ENCODE measurements at places on chromosomes 16 and 17.
A peak's percentile ranks its signal among the peaks of the same experiment; 100 is the strongest.

DNA sequence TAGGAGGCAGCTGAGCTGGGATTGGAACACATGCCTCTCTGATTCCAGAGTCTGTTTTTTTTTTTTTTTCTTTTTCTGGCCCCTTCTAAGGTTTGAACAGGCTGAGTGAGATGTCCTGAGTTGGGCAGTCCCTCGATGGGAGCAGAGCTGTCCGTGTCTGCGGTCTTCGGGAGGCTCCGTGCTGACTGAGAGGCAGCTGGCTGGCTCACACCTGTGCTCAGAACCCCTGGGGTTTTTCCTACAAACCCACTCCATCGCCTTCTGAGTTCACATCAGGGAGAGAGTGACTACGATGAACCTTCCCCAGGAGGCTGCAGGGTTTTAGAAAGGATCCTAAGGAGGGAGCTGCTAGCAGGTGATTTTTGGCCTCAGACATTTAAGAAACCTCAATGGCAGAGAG lies 92.5 kb downstream of the IRF8 start:
- no peak for ATAC-seq

GRCh38 chr16:87993901-87994300 lies 42.7 kb downstream of the BANP start:
- no peak for ATAC-seq

DNA sequence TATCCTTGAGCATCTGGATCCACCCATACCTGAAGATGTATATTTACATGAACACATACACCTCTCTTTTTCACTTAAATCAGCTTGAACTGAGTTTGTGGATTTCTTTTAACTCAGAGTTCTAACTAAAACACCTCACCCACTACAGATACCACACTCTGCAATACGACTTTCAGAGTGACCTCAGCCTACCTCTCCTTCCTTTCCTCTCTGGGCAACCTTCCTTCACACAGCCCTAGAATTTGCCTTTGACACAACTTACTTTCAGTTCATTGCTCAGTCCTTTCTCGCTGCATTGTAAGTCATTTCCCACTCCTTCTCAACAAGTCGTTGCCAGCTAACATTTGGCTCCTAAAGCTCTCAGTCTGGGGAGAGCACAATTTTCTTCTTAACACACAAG lies 151.9 kb upstream of the IRX3 start:
- no peak for ATAC-seq

- no peak for ATAC-seq
Measured at GRCh38 chr17:63082273-63082861, 116.3 kb downstream of the TANC2 start.

- no peak for ATAC-seq
Measured at GRCh38 chr17:2799653-2800052, 3.4 kb downstream of the RAP1GAP2 start.

GRCh38 chr16:85777583-85778310 lies 21.6 kb downstream of the EMC8 start:
- no peak for ATAC-seq

DNA sequence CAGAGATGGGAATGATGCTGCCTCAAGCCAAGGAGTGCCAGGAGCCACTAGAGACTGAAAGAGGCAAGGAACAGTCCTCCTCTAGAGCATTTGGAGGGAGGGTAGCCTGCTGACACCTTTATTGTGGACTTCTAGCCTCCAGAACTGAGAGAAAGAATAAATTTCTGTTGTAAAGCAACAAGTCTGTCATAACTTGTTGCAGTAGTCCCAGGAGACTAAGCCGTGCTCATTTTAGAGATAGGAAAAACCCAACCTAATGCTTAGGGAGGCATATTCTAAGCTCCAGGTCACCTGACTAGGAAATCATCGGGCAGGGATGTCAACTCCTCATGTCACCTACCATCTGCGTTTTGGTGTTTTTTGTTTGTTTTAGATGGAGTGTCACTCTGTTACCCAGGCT lies 345.4 kb upstream of the EEF2KMT start:
- ATAC-seq = no peak

- ATAC-seq = no peak
Measured at GRCh38 chr16:86104537-86105048, 205.6 kb downstream of the IRF8 start.

DNA sequence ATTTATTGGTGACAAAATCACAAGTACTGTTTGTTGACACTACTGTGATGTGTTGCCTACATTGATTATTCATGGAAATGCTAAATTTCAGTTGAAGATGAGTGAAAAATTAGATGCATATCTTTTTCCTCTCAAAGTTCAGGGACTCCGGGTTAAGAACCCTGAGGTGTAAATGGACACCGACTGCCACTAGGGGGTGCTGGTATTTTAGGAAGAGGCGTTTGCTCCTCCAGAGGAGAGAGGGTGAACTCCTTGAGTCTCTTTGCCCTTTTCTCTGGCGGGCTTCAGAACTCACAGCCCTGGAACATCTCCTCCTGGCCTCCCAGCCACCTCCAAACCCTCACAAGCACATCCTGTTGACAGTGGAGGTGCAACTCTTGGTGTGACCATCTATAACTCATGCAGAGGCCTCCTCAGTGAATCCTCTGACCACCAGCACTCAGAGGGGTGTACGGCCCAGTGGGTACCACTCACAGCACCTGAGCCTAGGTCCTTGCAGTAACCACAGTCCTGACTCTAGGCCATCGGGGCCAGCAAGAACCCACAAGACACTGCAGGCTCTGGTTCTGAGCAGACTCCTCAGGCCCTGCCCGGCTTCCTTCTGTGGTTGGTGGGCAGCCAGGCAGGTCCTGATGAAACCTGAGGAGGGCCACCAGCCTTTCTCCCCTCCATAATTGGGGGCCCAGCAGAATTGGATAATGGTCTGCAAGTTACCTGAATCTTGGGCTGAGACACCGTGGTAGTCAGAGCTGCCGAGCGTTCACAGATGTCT lies 26.2 kb upstream of the PIK3R5 start:
- ATAC-seq = peak; percentile 80

DNA sequence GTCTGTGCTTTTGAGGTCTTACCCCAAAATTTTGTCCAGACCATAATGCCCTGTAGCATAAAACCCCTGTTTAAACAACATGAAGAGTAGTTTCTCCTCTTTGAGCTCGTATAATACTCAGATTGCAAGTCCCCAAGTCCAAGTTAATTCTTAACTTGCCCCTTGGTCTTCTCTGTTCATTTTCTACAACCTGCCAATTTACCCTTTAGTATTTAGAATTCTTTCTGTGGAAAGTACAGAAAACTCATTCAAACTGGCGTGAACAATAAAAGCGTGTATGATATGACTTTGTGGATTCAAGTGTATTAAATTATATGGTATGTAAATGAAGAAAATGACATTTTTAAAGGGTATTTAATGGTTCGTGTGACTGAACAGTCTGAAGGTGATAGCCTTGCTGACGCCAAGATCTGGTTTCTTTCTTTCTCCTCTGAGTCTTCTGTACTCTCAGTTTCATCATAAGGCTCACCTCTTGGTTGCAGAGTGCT lies 185.6 kb downstream of the PRKCA start:
- no peak for ATAC-seq

DNA sequence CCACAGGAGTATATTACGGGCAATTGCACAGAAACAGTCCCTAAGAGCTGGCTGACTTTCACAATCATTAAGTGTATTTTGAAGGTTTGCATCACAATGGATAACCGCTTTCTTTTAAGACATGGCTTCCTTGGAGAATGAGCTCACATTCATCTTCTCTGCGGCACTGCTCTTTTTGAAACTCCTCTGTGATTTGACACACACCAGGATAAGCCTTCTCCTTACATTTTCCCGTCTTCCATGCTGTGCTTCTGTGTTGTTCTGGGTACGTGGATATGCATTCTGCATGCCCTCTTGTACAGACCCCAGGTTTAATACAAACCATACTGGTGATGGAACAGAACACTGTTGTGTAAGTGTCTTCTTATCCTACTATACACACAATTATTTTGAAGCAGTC lies 89.5 kb upstream of the METRNL start:
- ATAC-seq = no peak

- ATAC-seq = no peak
Measured at GRCh38 chr17:71052971-71053370, 883.6 kb downstream of the KCNJ2 start.

DNA sequence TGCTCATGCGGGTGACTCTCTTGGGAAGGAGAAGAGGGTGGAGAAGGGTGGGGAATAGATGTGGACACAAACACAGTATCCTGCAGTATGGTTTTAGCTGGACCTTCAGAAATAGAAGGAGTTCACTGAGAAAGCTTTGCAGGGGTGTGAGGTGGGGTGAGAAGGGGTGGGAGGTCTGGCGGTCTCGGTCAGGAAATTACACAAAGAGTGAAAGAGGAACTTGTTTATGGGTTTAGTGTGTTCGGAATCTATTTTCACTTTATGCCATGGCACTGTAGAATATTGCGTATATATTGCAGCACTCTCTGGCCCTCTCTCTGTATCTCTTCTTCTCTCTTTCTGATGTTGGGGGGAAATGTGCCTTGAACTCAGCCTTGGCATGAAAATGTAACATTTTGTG lies 148.2 kb upstream of the GOT2 start:
- ATAC-seq = no peak

DNA sequence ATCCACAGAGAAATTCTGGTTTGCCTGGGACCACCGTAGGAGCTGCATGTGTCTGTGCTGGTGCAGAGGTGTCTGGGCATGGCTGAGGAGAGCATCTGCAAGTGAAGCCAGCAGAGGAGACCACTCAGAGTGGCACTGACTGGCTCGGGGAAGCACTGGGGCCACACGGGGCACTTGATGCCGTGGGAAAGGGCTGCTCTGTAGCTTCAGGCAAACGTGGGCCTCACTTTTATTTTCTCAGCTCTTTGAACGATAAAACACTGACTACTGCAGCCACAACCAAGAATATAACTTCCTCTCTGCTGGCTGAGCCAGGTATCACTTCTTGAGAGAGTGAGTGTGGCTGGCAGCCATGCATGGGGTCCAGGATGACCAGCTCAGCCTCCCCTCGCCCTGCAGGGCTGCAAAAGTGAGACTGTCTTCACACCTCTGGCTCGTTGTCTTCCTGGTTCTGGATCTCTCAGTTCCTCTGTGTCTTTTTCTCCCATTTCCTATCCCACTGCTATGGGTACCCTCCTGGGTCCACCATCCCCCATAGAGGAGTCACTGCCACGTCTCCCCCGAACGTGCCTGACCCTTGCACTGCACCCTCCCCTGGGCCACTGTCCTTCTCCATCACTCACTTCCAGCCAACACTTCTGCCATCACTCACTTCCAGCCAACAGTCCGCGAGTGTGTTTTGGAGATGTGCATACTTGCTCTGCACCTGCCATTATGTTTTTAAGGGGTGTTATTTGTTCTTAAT lies 201.4 kb upstream of the CHMP6 start:
- ATAC-seq = no peak

GRCh38 chr17:80359422-80360110 lies 55.4 kb upstream of the ENDOV start:
- ATAC-seq = peak; percentile 25

DNA sequence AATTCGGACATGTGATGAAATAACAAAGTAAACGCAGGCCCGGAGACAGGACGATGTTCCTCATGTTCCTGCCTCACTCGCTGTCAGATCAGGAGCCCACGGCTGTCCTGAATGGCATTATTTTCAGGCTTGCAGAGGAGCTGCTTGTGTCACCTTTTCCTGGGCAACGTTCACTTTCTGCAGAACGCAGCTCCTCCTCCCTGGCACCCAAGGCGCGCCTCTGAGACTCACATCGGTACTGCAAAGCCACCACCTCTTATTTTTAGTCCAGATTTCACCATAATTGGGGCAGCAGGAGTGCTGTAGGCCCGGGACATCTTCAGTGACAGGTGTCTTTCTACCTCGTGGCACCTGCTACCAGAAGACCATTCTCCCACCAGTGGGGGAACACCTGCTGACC lies 8.0 kb upstream of the C16orf96 start:
- ATAC-seq = no peak

- ATAC-seq = peak; percentile 52
Measured at GRCh38 chr17:39753514-39754160, 15.9 kb downstream of the GRB7 start.

- no peak for ATAC-seq
Measured at GRCh38 chr17:36943250-36944191, 5.2 kb upstream of the AATF start.

DNA sequence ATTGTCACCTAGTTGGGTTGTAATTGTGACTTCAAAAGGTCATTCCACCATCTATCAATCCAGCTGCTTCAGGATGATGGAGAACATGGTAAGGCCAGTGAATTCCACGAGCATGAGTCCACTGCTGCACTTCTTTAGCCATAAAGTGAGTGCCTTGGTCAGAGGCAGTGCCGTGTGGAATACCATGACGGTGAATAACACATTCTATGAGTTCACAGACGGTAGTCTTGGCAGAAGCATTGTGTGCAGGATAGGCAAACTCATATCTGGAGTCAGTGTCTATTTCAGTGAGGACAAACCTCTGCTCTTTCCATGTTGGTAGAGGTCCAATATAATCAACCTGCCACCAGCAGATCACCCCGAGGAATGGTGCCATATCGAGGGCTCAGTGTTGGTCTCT lies 650.9 kb downstream of the KCNJ2 start:
- ATAC-seq = no peak

- ATAC-seq = peak; percentile 91
Measured at GRCh38 chr16:4402439-4403132, 13.8 kb downstream of the CORO7 start.

GRCh38 chr16:73064212-73064993 lies 16.5 kb upstream of the ZFHX3 start:
- ATAC-seq = peak; percentile 16

DNA sequence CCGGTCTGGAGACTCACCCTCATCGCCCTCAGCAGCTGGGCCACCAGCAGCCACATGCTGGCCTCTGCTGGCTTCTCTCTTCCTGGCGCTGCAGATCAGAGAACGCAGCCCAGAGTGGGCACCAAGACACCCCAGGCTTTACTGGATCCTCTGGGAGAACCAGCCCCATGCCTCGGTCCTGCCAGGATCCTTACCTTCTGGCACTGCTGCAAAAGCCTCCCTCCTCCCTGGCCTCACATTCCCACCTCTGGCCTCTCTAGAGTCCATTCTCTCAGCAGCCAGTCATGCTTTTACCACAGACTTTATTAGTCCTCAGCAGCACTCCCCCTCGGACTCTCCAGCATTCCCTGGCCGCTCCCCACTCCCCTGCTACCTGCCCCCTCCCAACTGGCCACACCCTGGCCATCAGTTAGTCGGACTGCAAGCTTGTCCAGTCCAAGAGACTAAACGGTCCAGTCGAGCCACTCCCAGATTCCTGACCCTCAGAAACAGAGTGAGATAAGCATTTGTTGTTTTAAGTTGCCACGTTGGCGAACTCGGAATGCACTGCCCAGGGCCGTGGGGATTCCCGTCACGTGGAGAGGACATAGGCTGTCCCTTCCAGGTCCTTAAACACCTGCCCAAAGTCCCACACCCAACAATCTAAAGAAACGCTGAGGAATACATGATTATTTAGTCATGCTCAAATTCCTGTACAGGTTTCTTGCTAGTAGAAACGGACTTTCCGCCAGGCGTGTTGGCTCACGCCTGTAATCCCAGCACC lies 5.9 kb upstream of the SPG7 start:
- ATAC-seq = no peak

DNA sequence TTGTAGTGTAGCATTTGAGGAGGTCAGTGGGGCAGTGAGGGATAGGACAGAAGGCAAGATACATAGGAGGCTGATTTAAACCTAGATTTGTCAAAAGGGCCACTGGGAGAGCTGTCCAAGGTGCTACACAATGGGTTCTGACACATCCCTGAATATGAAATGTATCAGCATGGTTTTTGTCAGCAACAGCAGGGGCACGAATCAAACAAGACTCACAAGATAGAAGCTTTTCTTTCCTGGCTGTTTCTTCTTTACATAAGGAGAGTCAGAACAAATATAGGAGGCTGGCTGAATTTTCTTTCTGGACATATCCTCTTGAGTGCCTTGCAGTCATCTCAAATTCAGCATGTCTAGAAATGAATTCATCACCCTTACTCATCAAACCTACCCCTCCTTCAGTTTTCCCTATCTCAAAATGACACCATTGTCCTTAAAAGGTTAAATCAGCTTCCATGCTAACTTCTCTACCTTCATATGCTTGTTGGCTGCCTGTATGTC lies 130.5 kb downstream of the NPIPB5 start:
- no peak for ATAC-seq
